ENCODE measurements at places on chromosomes 7 and 10.

GRCh38 chr7:19133886-19134285, 11.3 kb downstream of the FERD3L start:
- no peak for DNase-seq

DNA sequence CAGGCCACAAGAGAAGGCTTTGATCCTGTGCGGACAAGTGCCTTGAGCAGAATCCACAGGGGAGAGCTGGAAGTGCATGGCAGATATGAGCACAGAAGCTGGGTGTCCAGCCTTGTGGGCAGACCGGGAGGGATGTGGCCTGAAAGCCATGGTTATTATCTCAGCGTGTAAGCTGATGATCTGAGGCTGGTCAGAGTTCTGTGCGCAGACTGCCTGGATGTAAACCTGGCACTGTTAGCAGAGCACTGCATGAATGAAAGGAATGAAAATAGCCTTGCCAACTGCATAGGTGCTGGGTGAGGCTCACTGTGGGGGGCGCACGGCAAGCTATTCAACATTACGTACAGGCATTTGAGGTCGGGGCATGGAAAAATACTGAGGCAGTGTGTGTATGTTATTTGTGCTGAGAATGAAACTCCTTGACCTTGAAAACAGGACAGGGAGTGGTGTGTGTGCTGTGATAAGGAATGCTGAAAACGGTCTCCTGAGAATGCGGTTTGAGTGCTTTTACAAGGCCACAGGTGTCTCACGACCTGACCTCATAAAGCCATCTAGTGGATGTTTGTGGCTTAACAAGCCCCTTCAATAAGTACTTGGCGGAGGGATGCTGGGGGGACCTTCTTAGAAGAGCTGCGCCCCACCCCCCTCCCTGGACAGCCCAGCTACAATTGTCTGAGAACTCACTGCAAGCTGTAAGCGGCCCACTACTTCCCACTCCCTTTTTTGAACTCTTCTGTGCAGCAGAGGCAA, 18.7 kb downstream of the AKR1C1 start:
- no peak for DNase-seq

DNA sequence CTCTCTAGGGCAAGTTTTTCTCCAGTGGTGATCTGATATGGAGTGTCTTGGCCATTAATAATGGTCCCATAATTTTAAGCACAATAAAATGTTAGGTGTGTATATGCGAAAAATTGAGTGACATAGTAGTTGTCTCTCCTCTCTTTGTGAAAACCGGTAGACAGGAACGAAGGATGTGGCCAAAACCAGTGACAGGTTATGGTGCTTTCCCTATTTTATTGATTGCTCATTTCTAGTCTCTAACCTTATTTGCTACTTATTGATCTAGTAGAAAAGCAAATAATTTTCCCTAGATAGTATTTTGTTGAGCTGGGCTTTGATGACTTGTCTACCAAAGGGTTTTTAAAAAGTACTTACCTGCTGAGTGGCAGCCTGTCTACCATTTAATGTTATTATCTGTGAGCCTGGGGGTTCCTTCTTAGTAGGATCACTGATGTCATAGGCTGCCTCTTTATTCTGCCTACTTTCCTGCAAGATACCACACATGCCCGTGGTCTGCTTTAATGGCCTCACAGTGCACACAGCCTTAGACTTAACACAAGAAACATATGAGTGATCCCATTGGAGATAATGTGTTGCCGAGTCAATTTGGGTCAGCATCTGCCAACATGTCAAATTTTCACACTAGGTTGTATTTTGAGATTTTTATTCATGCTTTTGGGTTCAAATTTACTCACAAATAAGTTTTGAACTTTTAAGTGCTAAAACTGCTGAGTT, 100.0 kb downstream of the AUTS2 start:
- DNase-seq: no peak

GRCh38 chr7:94008537-94008936, 4.4 kb upstream of the BET1 start:
- no peak for DNase-seq

DNA sequence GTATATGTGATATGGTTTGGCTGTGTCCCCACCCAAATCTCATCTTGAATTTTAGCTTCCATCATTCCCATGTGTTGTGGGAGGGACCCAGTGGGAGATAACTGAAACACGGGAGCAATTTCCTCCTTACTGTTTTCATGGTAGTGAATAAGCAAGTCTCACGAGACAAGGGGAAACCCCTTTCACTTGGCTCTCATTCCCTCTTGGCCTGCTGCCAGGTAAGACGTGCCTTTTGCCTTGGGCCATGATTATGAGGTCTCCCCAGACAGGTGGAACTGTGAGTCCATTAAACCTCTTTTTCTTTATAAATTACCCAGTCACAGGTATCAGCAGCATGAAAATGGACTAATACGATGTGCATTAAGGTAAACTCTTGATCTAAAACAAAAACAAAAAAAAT, 357.1 kb upstream of the AOAH start:
- no peak for DNase-seq

DNA sequence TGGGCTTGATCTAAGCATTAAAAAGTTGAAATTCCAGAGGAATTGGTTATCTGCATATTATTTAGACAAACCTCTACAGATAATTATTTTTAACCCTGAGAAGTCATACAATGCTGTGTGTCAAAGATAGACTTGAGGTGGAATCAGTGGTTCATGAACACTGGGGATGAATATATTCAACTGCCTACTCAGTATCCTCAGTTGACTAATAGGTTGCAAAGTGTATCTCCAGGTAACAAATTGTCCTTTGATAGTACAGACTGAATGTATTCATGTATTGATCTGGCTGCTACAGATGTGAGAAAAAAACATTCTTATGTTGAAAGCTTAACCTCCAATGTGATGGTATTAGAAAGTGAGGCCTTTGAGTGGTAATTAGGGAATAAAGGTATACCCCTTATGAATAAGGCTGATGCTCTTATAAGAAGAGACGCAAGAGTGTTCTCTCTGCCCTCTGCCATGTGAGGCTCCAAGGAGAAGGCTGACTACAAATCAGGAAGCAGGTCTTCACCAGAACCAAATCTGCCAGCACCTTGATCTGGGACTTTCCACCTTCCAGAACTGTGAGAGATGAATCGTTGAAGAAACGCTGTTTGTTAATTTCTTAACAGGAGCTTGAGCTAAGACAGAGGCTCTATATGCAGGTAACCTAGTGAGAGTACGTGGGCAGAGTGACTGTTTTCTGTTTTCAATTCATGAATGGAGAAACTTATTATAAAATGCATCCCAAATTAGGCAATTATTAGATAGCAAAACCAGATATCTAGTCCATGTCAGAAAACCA, 7.5 kb downstream of the MRPL32 start:
- no peak for DNase-seq

DNA sequence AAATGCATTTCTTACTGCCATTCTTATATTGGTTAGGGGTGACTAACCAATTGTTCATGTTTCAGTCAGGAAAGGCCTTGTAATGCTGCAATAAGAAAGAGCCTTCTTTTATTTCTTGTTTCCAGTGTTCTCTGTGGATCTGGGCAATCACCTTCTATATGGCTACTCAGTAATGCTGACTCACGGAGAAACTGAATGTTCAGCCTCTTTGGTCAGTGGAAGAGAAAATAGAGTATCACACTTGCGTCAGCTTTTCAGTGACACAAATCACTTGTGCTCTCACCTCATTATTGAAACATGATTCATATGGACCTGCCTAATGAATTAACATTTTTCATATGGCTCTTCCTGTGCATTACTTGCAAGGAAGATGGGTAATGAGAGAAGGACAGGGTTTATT, 243.9 kb upstream of the POT1 start:
- no peak for DNase-seq

GRCh38 chr7:33750177-33750576, 155.2 kb upstream of the BMPER start:
- DNase-seq: no peak
